Dermis blood vessel endothelial cell (primary cell): ENCODE measurements at places on chromosomes 1 and 21. TPM values are rescaled to one million over a fixed set of nuclear protein-coding genes. Genes with fewer than 3 reads are reported as not detected.

KIF21B gene
- 2.2 and 4.4 TPM in 2 replicates for total RNA-seq

HRNR gene
- under 0.01 TPM in 1 of 2 replicates, not detected in the other for total RNA-seq

AADACL3 gene
- not detected in 2 replicates for total RNA-seq

SLC6A9 gene
- total RNA-seq: 0.23 TPM in 1 of 2 replicates, not detected in the other

CR1L gene
- total RNA-seq: 0.14 TPM in 1 of 2 replicates, not detected in the other

HPDL gene
- 0.85 and 4.6 TPM in 2 replicates for total RNA-seq

TNNI3K gene
- total RNA-seq: not detected in 2 replicates

GPATCH3 gene
- 10.7 and 11.2 TPM in 2 replicates for total RNA-seq

ANGPTL3 gene
- not detected in 2 replicates for total RNA-seq

ZP4 gene
- not detected in 2 replicates for total RNA-seq

NUAK2 gene
- 4.6 and 5.0 TPM in 2 replicates for total RNA-seq

CTTNBP2NL gene
- total RNA-seq: 23.8 and 28.0 TPM in 2 replicates

CNIH3 gene
- total RNA-seq: 1.1 and 1.4 TPM in 2 replicates

TIAM1 gene
- total RNA-seq: 0.85 and 1.0 TPM in 2 replicates

C8A gene
- not detected in 2 replicates for total RNA-seq

OR2L2 gene
- under 0.01 TPM in 1 of 2 replicates, not detected in the other for total RNA-seq

LINGO4 gene
- not detected in 2 replicates for total RNA-seq

CLIC6 gene
- total RNA-seq: not detected in 2 replicates

RAB25 gene
- not detected in 2 replicates for total RNA-seq

APCS gene
- not detected in 2 replicates for total RNA-seq

TCHH gene
- 0.05 and 0.17 TPM in 2 replicates for total RNA-seq

C1QTNF12 gene
- 0.17 and 0.56 TPM in 2 replicates for total RNA-seq

SFN gene
- 0.51 and 0.70 TPM in 2 replicates for total RNA-seq

KCTD3 gene
- 55.0 and 85.9 TPM in 2 replicates for total RNA-seq
